Amygdala (tissue), 56 donors: ENCODE measurements at places on chromosomes 7 and 10.

- no peak for DNase-seq
Observed at GRCh38 chr7:101066141-101066832, 19.0 kb upstream of the TRIM56 start.

GRCh38 chr10:89438525-89438924, 24.2 kb downstream of the IFIT5 start:
- DNase-seq, result no peak

DNA sequence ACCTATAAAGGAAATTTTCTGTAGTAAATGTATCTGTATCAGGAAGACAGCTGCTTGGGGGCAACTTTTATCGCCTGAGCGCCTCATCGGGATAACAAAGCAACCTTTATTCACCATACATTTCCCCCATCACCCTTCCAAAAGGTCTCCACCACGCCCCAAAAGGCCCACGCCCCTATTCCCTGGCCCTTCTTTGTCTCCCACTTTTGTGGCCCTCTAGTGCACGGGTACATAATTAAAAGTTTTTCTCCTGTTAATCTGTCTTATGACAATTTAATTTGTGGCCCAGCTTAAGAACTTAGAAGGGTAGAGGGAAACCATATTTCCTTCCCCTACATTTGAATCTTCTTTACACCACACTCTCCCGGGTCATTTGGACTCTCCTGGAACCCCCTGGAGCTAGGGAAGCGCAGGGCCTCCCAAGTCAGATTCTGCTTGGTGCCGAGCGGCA, 625 bp downstream of the RP9 start:
- no peak for DNase-seq

DNA sequence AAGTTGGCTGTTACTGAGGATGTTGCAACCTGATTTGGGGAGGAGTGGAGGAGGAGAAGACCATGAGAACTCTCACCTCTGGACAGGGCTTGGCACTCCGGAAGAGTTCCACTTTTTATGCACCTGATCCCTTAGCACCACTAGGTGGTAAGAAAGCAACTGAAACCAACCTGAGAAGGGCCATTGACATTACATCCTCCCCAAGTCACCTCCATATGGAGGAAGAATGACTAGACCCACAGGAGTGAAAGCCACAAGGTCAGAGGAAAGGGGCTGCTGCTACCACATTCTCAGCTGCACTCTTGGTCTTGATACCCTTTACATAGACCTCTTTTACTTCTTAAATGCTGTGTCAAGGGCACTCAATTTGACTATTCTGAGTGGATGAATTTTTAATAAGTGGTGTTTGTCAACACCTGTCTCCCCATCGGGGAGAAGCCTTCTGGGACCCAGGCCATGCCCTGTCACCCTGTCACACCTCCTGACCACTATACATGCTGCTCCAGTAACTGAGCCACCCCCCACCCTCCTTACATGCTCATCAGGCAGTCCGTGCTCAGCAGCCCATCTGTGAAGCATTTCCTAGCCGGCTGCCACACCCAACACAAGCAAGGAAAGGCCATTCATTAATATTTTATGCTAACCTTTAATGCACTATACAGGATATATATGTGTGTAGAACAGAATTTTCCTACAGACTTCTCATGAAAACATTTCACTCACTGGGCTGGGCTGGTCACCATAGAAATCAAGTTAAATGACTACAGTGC, 362.9 kb downstream of the GFRA1 start:
- DNase-seq, result no peak

DNA sequence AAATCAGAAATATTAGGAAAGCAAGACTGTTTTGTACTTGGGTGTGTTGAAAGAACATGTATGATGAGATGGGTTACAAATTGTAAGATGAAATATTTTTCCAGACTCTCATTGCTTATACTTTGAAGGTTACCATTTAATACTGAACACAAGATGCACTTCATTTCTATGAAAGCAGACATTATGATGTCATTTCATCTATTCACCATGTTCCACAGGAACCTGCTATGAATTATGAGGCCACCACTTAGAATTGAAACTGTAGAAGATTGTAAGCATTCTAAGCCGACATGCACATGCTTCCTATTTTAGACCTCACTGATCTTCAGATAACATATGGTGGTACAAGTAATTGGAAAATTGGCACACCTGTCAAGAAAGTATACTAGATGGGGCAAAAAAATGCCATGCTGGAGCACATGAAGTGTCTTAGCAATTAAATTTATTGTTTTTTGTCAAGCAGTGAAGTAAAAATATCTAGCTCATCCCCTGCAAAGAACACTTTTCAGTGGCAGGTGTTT, 195.0 kb downstream of the PHF14 start:
- no peak for DNase-seq

DNA sequence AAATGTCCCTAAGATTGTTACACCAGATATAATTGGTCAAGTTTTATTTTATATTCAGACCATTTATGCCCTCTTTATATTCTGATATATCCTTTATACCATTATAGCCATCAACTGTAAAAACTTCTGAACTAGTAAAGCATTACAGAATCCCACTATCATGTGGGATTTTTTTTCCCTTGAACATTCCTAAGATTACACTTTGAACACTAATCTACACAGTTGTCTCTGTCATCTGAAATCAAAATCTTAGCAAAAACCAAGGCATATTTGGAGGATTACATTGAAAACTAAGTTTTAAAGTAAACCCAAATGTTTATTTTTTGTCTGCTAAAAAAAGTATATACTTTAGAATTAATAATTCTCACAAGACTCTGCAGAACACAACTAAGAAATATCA, 116.2 kb upstream of the GPR22 start:
- DNase-seq, result no peak

GRCh38 chr10:126651467-126651866, 19.0 kb downstream of the C10orf90 start:
- no peak for DNase-seq
